IMR-90 (cell line): ENCODE measurements at places on chromosomes 7 and 10. TPM values are rescaled to one million over a fixed set of nuclear protein-coding genes. Genes with fewer than 3 reads are reported as not detected.
A peak's percentile ranks its signal among the peaks of the same experiment; 100 is the strongest.

EVX1 gene
- polyA plus RNA-seq: not detected in 2 replicates

CDK1 gene
- polyA plus RNA-seq: 17.1 and 21.9 TPM in 2 replicates

ACTR3C gene
- polyA plus RNA-seq: not detected in 2 replicates

LIPF gene
- polyA plus RNA-seq: not detected in 2 replicates

GNAI1 gene
- polyA plus RNA-seq: 17.2 and 21.1 TPM in 2 replicates

CYP3A7 gene
- not detected in 2 replicates for polyA plus RNA-seq

PILRA gene
- polyA plus RNA-seq: 0.13 and 0.56 TPM in 2 replicates

CFTR gene
- polyA plus RNA-seq: 0.21 TPM in 1 of 2 replicates, not detected in the other

TMEM176B gene
- polyA plus RNA-seq: not detected in 2 replicates

PON1 gene
- not detected in 2 replicates for polyA plus RNA-seq

DNA sequence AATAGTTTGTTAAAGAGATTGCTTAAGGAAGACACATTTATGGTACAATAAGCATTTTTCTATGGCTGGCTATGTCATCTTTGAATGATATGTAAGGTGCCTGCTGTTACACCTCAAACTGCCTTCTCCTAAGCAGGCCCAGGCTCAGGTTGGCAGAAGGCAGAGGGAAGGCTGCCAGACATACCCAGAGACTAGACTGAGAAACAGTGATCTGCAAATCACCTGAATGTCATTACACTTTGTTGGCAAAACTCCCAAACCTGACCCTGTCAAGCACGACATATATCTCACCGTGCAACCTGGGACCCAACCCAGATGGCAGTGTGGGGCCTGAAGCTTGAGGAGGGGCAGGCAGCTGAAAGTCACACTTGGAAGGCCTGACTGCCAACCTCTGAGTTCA, 136.6 kb upstream of the TARP start:
- no peak for DNase-seq
- H3K27ac ChIP-seq: no peak overlapping the region

GRCh38 chr10:76007667-76008181, 576.3 kb downstream of the LRMDA start:
- no peaks in the 10 kb centered on the region for H3K4me1 ChIP-seq
- peaks cover 17% of the 10 kb centered on the region; the same call in 1 of the 2 replicates for H3K27me3 ChIP-seq
- H3K36me3 ChIP-seq: no peaks in the 10 kb centered on the region
- no peak for DNase-seq
- H3K4me3 ChIP-seq: no peak overlapping the region
- H3K27ac ChIP-seq: no peak overlapping the region

- DNase-seq: no peak
- no peak overlapping the region for H3K4me3 ChIP-seq
- no peak overlapping the region for H3K27ac ChIP-seq
- H3K27me3 ChIP-seq: peaks cover 8% of the 10 kb centered on the region
- H3K36me3 ChIP-seq: no peaks in the 10 kb centered on the region
- peaks cover 4% of the 10 kb centered on the region; the same call in 1 of the 2 replicates for H3K4me1 ChIP-seq
Measured at GRCh38 chr10:30694518-30695228, 65.1 kb upstream of the LYZL2 start.

- no peak overlapping the region for H3K4me3 ChIP-seq
- H3K36me3 ChIP-seq: no peaks in the 10 kb centered on the region
- H3K4me1 ChIP-seq: peaks cover 10% of the 10 kb centered on the region
- no peaks in the 10 kb centered on the region for H3K27me3 ChIP-seq
Measured at GRCh38 chr10:18527687-18528086, 123.7 kb downstream of the NSUN6 start.

DNA sequence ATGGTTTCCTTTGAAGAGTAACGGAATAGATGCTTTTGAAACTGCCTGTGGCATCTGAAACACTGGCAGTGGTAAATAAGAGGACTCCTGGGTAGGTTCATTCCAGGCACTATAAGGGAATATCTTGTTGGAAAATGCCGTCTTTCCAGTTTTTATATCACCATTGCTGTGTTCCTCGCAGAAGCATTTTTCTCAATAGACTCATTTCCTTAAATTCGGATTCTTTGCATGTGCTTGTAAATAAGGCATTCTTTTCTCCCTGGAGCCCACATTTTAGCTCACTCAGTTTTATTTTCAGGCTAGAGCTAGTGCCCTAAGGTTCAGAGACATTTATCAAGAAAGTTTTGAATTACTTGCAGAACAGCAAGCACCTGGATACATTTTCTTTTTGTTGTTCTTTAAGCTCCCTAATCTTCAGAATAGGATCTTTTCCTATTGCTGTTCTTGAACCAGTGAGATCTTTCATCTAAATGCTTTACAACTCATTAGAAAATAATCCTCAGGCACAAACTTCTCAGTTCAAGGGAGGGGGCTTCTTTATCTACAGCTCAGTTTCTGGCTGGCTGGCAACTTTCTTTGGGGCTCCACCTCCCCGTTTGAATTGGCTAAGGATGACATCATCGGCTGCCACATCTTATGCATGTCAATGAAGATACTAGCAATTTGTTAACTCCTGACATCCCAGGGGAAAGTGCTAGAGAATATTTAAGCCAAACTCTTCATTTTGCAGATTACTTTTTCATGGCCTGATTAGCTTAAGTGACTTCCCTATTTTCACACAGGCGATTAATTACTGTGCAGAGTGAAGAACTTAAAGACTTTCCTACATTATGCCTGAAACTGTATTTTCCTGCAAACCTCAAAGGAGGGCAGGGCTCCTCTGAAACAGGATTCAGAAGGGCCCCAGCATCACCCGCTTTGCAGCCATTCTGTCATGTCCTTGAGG, 133.7 kb upstream of the RSU1 start:
- H3K4me3 ChIP-seq: no peak overlapping the region
- DNase-seq: peak; percentile 66
- no peaks in the 10 kb centered on the region for H3K27me3 ChIP-seq
- no peaks in the 10 kb centered on the region for H3K36me3 ChIP-seq
- H3K27ac ChIP-seq: peak overlapping the region; percentile 49; the same call in 1 of the 2 replicates
- H3K4me1 ChIP-seq: peaks cover 16% of the 10 kb centered on the region

GRCh38 chr7:101650579-101651081, 21.5 kb upstream of the MYL10 start:
- H3K36me3 ChIP-seq: no peaks in the 10 kb centered on the region
- no peak for DNase-seq
- peaks cover 38% of the 10 kb centered on the region for H3K27me3 ChIP-seq

- no peaks in the 10 kb centered on the region for H3K36me3 ChIP-seq
- no peaks in the 10 kb centered on the region for H3K27me3 ChIP-seq
- DNase-seq: no peak
- no peak overlapping the region for H3K4me3 ChIP-seq
- H3K4me1 ChIP-seq: peaks cover 4% of the 10 kb centered on the region; the same call in 1 of the 2 replicates
- no peak overlapping the region for H3K27ac ChIP-seq
Measured at GRCh38 chr10:52252307-52252706, 61.8 kb upstream of the DKK1 start.

DNA sequence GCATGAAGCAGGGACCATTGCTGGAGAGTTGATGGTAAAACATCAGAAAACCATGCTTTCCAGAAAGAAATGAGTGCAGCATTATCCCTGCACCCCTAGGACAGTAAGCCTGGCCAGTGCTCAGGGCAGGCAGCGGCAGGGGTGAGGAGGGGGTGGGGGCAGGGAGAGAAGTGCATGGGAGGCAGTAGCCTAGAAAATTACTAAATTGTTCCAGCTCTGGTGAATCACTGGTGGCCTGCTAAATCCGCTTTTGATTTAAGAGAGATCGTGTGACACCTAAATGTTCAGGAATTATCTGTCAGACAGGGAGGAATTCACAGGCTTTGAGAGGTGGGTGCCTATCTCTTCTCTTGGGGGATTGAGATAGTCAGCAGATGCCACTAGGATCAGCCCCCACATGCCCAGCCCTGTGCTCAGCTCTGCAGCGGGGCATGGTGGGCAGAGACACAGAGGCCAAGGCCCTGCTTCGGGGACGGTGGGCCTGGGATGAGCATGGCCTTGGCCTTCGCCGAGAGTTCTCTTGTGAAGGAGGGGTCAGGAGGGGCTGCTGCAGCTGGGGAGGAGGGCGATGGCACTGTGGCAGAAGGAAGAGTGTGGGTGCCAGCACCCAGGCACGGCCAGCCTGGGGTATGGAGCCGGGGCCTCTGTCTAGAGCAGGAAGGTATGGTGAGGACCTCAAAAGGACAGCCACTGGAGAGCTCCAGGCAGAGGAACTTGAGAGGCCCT, 5.0 kb upstream of the AQP1 start:
- H3K27me3 ChIP-seq: peaks cover 3% of the 10 kb centered on the region; the same call in 1 of the 2 replicates
- H3K4me3 ChIP-seq: no peak overlapping the region
- DNase-seq: peak; percentile 30
- no peaks in the 10 kb centered on the region for H3K36me3 ChIP-seq

- H3K27me3 ChIP-seq: no peaks in the 10 kb centered on the region
- H3K27ac ChIP-seq: no peak overlapping the region; the same call in 1 of the 2 replicates
- no peak overlapping the region for H3K4me3 ChIP-seq
- DNase-seq: no peak
Measured at GRCh38 chr7:155204744-155205367, 92.8 kb upstream of the INSIG1 start.

DNA sequence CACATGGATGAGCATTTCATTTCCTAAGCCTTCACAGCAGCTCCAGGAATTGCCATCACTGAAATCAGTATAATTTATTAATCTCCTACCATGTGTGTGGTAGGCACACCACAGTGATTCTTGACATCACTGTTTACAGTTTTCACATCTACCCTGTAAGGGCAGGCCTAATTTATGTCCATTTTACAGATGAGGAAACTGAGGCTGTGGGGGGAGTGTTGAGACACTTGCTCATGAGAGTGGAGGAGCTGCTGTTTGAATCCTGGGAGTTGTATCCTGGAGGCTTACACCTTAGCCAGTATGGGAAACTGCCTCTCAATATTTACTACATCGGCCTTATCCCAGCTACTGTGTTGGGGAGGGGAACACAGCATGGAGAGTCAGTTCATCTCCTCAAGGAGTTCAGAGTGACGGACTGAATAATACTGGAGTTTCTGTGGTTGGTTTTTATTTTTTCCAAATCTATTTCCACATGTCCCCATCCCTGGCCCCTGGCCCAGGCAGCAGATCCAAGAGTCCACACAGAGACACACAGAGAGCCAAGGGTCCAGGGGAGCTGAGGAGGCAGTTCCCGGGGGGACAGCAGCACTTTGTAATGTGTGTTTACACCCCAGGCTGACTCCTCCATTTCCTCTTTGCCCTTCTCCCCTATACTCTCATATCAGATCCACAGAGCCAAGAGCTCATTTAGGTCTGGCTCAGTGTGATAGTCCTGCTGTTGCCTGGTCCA, 13.2 kb downstream of the UBTD1 start:
- peaks cover 9% of the 10 kb centered on the region for H3K4me1 ChIP-seq
- H3K36me3 ChIP-seq: no peaks in the 10 kb centered on the region
- no peak overlapping the region for H3K27ac ChIP-seq

DNA sequence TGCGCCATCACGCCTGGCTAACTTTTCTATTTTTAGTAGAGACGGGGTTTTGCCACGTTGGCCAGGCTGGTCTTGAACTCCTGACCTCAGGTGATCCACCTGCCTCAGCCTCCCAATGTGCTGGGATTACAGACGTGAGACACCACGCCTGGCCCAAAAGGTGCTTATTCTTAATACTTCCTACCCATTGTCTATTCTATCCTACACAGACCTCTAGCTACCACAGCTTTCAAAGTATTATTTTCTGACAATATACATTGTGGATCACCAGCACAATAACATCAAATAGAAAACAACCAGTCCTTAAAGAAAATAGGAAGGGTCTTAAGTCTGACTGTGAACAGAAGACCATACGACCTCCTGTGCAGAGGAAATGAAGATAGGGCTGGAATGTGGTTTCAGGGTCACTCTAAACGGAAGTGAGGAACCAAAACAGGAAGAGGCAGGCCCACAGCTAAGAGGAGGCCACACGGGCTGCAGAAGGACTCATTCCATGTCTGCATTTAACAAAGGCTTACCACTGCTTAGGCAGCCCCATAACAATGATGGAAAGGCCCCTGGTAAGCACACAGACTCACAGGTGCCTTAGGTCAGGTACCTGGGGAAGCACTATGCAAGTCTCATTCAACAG, 115.2 kb downstream of the ZFAND4 start:
- no peak overlapping the region for H3K27ac ChIP-seq
- no peaks in the 10 kb centered on the region for H3K27me3 ChIP-seq
- H3K4me1 ChIP-seq: peaks cover 3% of the 10 kb centered on the region
- DNase-seq: no peak
- H3K36me3 ChIP-seq: 0 out of 2 replicates have a peak, but pooled peaks cover 1% of the 10 kb centered on the region
- H3K4me3 ChIP-seq: no peak overlapping the region

- no peak overlapping the region for H3K4me3 ChIP-seq
- H3K27ac ChIP-seq: no peak overlapping the region
- no peaks in the 10 kb centered on the region for H3K36me3 ChIP-seq
- DNase-seq: no peak
- H3K4me1 ChIP-seq: no peaks in the 10 kb centered on the region
Measured at GRCh38 chr10:121330563-121330962, 267.7 kb downstream of the FGFR2 start.

DNA sequence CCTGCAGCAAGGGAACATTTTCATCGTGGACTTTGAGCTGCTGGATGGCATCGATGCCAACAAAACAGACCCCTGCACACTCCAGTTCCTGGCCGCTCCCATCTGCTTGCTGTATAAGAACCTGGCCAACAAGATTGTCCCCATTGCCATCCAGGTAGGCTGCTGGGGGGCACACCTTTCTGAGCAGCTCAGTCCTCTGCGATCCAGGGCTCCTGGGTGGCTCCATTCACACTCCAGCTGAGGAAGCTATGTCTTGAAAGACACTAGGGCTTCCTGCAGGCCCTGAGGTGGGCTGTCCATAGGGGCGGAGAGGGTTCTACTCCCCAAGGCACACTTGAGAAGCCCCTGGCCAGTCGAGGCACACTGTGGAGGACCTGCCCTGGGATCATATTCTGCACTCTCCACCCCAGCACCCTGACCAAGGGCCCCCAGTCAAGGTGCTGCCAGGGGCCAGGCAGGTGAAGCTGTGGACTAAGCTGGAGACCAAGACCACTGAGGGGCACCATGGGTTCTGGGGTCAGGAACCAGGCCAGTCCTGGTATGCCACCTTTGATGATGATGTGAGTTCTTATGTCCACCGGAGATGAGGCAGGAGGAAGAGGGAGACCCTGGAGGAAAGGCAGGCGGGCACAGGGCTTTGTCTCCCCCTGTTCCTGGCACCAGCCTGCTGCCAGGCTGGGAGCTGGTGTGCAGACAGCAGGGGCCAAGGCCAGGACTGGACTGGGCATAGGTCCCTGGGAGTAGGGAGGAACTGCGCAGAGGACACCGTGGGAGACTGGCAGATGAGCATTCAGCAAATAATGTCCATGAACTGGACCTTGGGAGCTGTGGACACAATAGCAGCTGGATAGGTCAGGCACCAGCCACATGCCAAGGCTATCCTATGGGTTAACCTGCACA, 54.8 kb downstream of the ALOX5 start:
- no peaks in the 10 kb centered on the region for H3K36me3 ChIP-seq
- no peak for DNase-seq
- no peaks in the 10 kb centered on the region for H3K4me1 ChIP-seq
- no peak overlapping the region for H3K27ac ChIP-seq
- no peak overlapping the region for H3K4me3 ChIP-seq

DNA sequence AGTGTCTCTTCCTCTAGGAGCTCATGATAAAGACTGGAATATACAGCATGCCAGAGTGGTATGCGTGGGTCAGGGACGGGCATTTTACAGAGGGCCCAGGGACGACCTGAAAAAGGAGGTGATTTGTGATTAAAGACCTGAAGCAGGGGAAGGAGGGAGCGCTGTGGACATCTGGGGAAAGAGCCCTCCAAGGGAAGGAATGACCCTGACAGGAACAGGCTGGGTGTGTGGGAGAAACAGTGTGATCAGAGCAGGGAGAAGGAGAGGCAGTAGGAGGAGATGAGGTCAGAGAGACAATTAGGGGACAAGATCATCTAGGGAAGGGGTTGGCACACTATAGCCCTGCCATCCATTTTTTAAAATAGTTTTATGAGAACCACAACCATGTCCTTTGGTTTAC, 3.4 kb upstream of the RASSF4 start:
- peaks cover 15% of the 10 kb centered on the region for H3K4me1 ChIP-seq
- H3K36me3 ChIP-seq: peaks cover 8% of the 10 kb centered on the region; the same call in 1 of the 2 replicates
- no peak for DNase-seq

GRCh38 chr7:155115288-155115687, 45.2 kb downstream of the HTR5A start:
- no peak for DNase-seq
- no peak overlapping the region for H3K27ac ChIP-seq
- no peaks in the 10 kb centered on the region for H3K36me3 ChIP-seq
